ENCODE measurements at places on chromosomes 5 and 9.
A peak's percentile ranks its signal among the peaks of the same experiment; 100 is the strongest.

DNA sequence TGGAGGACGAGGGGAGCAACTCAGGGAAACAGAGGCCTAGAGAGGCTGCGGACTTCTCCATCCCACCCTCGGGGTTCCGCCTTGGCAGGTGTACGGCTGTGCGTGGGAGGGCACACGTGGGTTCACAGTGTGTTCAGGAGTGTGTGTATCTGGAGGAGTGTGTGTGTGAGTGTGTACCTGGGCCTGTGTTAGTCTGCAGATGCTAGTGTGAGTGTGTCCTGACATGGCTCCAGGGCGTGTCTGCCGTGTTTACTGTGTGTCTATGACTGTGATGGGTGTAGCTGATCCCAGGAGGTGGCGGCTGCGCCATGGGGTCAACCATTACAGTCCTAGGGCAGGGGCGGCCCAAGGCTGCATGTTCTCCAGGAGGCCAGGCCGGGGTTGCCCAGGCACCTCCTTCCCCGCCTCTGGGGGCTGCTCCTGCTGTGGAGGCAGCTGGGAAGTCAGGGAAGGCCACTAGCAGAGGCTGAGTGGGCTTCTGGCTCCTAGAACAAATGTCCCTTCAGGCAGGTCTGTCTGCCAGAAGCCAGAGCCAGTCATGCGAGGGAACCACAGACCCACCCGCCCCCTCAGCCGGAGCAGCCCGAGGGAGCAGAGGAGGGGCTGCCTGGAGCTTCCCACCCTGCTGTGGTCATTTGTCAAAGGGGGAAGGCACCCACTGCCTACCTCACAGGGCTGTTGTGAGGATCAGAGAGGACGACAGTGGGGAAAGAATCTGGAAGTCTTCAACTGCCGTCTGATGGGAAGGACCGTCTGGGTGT lies 21.4 kb downstream of the CRB2 start:
- DNase-seq: no peak

DNA sequence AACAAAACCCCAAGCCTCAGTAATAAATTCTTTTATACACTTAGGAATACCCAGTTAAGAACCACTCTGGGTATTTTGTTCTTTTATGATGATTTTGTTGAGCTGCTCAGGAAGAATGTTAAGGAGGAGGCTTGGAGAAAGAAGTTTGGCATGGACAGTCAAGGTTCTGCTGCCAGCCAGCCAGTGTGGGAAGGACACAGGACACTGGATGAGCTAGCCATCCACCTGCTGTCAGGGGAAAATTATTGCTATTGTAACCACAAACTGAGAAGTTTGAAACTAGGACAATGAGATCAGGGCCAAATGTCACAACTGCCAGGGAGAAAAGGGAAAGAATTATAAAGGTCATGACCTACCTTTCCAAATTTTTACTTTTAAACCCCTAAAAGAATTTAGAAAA lies 25.9 kb upstream of the ADAMTSL1 start:
- DNase-seq: no peak

- DNase-seq: no peak
These were observed 84.1 kb downstream of the ERBIN start for GRCh38 chr5:66010476-66010875.

GRCh38 chr9:91606255-91606995 lies 182.8 kb upstream of the NFIL3 start:
- DNase-seq: no peak

- DNase-seq: no peak
These were observed 55.5 kb downstream of the HABP4 start for GRCh38 chr9:96505316-96505991.

DNA sequence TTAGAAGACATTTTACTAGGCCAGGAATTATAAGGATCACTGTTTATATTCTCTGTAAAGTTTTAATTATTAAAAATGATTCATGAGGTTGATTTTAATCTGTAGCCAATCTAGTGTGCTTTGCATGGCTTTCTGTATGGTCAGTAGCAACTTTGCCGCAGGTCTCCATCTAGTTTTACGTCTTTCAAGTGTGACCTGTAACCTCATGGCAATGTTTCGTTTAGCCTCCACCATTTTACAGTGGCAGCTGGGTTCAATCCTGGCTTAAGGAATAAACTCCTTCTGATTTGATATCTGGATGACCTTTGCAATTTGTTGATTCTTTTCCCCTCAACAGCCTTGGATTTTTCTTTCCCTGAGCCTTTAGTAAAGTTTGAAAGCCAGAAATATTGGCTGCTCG lies 434.5 kb upstream of the CDH9 start:
- peak; percentile 33 for DNase-seq

- DNase-seq: peak; percentile 73
These were observed 2.8 kb downstream of the RXRA start for GRCh38 chr9:134328841-134329575.

GRCh38 chr9:128636024-128636390 lies 20.6 kb downstream of the DYNC2I2 start:
- DNase-seq: peak; percentile 81

DNA sequence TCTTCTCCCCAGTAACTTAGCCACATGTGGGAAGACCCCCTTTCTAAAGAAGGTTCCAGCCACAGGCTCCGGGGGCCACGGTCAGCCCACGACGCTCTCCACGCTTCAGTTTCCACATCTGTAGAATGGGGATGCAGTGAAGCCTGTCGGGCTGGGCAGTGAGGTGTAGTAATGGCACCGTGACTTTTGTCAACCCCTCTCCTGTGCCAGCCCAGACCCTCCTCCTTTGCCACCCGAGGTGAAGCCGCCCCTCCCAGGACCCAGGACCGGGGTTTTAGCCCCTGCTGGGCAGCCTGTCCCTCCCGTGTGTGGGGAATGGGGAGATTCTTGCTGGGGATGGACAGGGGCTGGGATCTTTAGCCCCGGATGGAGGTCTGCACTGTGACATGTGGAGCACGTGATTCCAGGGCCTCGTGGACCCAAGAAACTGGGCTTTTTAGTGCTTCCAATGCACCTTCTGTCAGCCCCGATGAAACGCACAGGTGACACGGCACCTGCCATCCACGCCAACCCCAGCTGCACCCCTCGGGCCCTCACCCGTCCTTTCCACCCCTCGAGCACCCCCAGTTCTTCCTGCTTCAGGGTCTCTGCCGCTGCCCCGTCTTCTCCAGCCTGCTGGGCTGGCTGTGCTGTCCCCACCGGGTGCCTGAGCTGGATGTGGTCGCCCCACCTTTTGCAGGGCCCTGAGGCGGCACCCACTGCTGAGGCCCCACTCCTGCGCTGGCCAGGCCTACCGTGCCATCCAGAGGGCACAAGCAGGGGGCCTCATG lies 13.4 kb upstream of the RNU6ATAC start:
- no peak for DNase-seq

DNA sequence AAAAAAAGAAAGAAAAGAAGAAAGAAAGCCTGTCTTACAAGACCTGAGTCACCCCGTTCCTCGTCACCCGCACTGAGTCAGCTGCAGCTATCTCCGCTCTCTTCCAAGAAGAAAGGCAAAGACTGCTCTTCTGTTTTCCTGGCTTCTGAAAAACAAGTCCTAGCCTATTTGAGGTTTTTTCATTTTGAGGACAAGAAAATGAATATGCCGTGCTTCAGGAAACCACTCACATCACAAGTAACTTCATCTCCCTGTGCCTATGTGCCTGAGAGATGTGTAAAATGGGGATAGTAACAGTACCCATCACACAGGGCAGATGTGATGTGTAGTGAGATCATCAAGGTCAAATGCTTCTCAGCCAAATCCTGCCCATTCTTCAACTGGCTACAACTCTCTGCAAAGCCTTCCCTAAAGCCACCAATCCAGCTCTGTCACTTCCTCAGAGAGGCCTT lies 78.4 kb downstream of the GLDC start:
- DNase-seq: no peak

DNA sequence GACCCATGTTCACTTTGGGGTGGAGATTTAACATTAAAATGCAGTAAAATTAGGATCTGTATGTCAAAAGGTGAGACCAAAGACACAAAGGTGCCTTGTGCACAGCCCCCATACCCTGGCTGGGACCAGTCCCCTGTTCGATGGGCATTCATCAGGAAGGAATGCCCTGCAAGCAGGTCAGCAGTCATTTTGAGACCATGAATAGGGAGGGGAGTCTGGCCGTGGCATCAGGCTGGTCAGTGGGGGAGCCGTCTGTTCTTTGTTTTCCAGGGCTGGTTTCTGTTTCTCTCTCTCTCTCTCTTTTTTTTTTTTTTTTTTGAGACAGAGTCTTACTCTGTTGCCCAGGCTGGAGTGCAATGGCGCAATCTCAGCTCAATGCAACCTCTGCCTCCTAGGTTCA lies 68.9 kb upstream of the GOLM1 start:
- no peak for DNase-seq

GRCh38 chr5:15008476-15008875 lies 136.9 kb upstream of the ANKH start:
- DNase-seq: peak; percentile 95

GRCh38 chr5:142529626-142530278 lies 156.1 kb downstream of the FGF1 start:
- peak; percentile 59 for DNase-seq

- DNase-seq: no peak
These were observed 12.5 kb upstream of the CXCL14 start for GRCh38 chr5:135591277-135591676.

DNA sequence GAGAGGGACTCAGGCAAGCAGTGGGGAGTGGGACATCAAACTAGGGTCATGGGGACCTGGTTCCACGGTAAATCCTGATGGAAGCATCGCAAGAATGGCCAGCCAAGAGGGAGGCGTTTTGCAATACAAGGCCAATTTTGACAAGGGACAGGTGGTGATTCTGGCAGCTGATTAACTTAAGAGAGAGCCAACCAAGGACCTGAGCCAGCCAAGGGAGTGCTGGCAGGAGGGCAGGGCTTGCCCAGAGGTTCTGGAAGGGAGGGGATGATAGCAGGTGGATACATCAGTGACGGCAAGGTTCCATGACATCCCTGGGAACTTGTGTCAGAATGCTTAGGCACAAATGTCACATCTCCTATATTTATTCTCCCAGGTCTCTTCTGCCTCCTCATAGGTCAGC lies 32.8 kb upstream of the PUM3 start:
- no peak for DNase-seq

- no peak for DNase-seq
These were observed 138.8 kb upstream of the NR4A3 start for GRCh38 chr9:99682870-99683269.

DNA sequence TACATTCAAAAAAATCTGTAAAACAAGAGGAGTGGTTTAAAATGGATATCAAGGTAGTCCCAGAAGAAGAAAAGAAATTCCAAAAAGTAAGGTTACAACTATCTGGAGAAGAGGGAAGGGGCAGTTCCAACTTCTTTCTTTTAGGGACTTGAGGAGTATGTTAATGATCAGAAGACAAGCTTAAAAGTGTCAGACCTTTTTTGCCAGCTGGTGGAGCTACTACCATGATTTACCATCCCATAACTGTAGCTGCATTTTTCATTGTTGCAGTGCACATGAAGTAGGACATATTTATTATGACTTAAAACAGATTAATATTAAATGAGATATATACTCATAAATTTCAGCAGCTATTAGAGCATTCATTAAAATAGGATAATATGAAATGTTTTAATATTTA lies 158.5 kb upstream of the RGS7BP start:
- DNase-seq: no peak

DNA sequence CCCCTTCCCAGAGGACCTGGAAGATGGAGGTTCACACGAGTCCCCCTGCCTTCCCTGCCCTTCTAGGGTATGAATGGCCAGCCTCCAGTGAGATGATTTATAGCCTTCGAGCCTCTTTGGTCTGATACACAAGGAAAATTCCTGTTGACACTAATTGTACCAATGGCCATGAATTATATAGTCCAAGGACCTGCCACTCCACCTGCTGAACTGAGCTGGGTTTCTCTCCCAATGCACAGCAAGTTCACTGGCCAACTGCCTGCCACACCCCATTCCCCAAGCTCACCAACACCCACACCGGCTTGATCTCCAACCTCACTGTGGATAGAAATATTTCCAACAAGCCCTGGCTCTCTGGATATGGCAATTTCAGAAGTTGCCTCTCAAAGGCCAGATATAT lies 9.3 kb upstream of the ADRA1B start:
- no peak for DNase-seq

DNA sequence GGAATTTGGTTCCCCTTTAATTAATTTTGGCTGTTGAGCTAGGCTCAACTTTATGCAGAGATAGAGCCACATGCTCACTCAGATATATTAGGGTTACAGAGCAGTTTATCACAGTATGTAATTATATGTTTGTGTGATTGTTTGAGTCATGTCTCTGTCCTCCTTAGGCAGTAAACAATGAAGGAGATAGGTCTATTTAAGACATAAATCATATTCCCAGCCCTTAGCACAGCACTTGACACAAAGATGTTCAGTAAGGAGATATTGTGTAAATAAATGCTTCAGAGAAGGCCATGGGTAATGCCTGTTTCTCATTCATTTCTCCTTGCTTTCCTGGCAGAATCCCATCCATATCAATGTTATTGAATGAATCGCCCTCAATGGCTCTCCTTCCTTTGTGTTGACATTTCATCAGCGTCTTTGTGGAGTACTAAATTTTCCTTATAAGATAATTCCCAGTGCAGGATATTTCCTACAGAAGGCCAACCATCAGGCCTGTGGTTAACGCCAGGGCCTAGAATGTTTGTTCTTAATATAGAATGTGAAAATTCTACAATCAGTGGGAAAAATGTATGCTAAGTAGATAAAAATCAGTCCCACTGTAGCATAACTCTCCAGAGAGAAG lies 408.0 kb downstream of the EBF1 start:
- no peak for DNase-seq

DNA sequence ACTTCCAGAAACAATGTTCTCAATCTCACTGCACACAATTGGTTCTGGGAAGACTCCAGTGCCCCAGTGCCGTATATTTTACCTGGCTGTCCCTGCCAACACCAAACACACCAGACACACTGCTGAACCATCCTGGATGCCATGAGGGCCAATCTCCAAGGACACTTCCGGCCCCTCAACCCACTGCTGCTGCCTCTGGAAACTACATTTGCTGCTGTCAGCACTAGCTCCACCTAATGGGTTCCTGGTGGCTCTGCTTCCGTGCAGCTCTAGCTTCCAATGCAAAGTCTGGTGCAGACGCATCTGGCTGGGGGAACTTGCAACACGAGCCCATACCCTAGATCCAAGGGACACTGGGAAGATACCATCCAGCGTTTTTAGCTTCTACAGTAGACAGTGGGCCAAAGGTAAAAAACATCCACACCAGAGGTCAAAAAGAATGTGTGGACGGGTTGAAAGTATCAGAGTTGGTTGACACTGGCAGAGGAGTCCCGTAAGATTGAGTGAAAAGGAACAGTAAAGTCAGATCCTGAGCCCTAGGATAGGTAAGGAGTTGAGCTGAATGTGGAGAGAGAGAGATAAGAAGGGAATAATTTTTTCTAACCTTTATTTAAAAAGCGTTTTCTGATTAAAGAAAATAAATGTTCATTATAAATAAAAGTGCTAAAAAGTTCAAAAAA lies 99.7 kb upstream of the KIF2A start:
- peak; percentile 18 for DNase-seq

DNA sequence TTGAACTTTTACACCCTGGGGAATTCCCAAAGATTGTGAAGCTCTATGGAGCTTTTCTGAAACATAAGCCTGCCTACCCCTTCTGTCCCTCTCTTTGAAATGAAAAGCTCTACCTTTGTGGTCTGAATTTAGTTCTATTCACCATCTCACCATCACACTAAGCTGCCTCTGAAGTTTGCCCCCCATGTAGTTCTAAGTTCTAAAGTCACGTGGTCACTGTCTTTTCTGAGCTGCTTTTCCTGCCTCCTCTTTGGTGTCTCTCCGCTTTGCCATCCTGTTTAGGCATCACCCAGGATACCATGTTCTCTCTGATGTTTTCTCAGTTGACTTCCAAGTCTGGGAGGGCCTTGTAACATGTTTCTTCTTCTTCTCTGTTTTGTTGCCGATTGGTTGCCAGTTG lies 2206.6 kb downstream of the MAT2B start:
- no peak for DNase-seq
